ENCODE measurements at places on chromosomes 2 and 18.

- DNase-seq = no peak
Observed at GRCh38 chr18:56853961-56854360, 202.8 kb downstream of the WDR7 start.

GRCh38 chr2:120346026-120346666 is at the start of gene INHBB:
TSS of gene INHBB (plus strand) at chr2:120346136. CDS start at chr2:120346189, 53 bp downstream.
- DNase-seq = no peak

- DNase-seq = no peak
Observed at GRCh38 chr2:133326652-133327397, 241.4 kb downstream of the NCKAP5 start.

- peak; percentile 57 for DNase-seq
Observed at GRCh38 chr2:171044416-171044815, 115.4 kb downstream of the GORASP2 start.

GRCh38 chr18:32373995-32374394 is 96.7 kb downstream of the GAREM1 start:
- DNase-seq = no peak

GRCh38 chr2:20050104-20050645 is 1.3 kb downstream of the LAPTM4A start:
- peak; percentile 35 for DNase-seq

DNA sequence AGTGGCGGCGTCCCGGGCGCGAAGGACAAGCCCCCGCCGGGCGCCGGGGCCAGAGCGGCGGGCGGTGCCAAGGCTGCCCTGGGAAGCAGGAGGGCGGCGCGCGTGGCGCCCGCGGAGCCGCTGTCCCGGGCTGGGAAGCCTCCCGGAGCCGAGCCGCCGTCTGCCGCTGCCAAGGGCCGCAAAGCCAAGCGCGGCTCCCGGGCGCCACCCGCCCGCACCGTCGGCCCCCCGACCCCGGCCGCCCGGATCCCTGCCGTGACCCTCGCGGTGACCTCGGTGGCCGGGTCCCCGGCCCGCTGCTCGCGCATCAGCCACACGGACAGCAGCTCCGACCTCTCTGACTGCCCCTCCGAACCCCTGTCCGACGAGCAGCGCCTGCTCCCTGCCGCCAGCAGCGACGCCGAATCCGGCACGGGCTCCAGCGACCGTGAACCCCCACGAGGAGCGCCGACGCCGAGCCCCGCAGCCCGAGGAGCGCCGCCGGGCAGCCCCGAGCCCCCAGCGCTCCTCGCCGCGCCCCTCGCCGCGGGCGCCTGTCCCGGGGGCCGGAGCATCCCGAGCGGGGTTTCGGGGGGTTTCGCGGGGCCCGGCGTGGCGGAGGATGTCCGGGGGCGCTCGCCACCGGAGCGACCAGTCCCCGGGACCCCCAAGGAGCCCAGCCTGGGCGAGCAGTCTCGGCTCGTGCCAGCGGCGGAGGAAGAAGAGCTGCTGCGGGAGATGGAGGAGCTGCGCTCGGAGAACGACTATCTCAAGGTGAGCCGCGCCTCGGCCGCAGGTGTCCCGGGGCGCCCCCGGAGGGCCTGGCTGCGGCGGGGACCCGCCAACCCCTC is 820 bp downstream of the MTCL1 start:
- no peak for DNase-seq

DNA sequence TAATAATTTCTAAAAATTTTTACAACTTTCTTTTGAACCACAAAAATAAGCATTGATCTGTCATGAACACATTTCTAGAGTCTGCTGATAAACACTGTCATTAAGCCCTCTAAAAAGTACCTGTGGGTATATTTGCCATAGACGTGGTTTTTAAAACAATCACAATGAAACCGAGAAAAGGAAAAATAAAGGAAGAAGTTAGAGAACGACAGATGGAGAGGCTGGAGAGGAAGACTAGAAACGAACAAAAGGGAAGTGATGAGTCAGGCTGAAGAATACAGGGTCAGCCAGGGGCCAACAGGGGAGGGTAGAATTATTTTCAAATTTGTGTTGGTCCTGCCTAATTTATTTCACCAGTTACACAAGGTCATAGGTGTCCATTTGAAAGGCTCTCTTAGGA is 62.0 kb downstream of the MYL12B start:
- DNase-seq = no peak

DNA sequence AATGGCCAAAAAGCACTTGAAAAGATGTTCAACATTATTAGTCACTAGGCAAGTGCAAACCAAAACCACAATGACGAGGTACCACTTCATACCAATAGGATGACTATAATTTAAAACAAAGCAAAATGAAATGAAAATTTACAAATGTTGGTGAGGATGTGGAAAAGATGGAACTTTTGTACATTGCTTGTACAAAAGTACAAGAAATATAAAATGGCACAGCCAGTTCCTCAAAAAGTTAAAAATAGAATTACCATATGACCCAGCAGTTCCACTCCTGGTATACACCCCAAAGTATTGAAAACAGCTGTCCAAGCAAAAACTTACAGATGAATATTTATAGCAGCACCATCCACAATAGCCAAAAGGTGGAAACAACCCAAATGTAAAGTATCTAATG is 107.8 kb upstream of the XPO1 start:
- no peak for DNase-seq

- DNase-seq = no peak
Observed at GRCh38 chr2:37427241-37427640, 82.8 kb downstream of the QPCT start.

DNA sequence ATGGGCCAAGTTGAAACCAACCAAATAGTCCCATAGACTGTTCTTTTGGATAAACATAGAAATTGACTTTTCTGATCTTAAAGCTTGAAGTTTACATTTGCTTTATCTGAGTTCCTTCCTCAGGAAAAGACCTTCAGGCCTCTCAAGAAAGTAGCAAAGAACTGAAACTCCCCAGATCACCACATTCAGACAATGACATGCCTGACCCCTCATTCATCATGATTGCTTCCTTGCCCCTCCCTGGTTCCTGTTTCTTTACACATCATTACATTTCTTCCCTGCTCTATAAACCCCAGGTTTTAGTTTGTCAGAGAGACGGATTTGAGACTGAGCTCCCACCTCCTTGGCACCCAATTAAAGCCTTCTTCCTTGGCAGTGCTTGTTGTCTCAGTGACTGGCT is 83.6 kb upstream of the ST3GAL5 start:
- no peak for DNase-seq

GRCh38 chr2:49167131-49167530 is 12.8 kb upstream of the FSHR start:
- no peak for DNase-seq

DNA sequence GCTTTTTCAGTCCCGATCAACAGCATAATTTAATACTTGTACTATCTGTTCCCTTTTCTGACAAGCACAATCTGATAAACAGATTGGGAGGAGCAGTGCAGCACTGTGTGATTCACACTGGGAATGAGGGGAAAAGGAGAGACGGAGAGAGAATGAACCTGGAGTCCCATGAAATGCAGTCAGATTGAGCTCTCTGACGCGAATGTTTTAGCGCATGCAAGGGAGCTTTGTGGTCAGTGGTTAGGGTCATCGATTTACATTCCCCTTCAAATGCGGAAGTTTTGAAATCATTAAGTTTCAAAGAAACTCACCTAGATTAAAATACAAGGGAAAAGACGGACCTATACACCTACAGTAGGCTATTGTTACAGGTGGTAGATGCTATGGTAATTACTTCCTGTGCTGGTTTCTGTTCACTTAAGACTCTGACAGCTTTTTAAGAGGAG is 99.6 kb downstream of the KCTD1 start:
- DNase-seq = no peak

DNA sequence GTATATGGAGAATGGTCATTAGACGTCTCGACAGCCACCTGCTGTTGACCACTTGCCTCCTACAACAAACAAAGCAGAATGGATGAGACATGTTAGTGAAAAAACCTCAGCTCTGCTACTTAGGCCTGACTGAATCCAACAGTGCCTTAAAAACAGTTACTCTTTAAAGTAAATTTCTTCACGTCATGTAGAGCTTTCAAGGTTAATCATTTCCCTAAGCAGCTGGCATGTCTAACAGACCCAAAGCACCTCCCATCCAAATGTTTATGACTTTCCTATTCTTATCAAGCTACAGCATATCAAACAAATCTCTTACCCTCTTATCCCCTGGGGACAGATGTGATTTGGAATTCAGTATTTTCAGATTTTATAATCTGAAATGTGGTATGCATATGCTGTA is 75.6 kb upstream of the ITGB6 start:
- no peak for DNase-seq

GRCh38 chr18:56910237-56910636 is 236.7 kb upstream of the BOD1L2 start:
- peak; percentile 11 for DNase-seq

DNA sequence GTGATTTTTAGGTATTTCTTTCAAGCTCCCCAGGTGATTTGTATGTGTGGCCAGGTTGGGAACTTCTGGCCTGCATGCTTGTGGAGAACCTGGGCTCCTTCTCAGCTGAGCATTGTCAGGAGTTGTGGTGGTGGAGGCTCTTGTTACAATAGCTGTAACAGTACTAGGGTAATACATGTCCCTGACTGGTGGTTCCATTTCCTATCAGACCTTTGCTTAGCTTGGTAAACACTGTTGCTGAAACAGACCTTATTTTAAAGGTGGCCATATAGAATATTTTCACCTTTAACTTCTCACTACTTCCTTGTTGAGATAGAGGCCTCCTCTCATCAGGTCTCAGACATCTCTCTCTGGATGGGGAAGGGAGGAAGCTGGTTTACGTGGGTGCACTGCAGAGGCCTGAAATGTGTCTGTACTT is 79.2 kb downstream of the SETBP1 start:
- DNase-seq = peak; percentile 17

GRCh38 chr2:101985101-101985792 is 6.5 kb upstream of the IL1R2 start:
- no peak for DNase-seq

- no peak for DNase-seq
Observed at GRCh38 chr2:164840458-164840929, 1.1 kb downstream of the COBLL1 start.

DNA sequence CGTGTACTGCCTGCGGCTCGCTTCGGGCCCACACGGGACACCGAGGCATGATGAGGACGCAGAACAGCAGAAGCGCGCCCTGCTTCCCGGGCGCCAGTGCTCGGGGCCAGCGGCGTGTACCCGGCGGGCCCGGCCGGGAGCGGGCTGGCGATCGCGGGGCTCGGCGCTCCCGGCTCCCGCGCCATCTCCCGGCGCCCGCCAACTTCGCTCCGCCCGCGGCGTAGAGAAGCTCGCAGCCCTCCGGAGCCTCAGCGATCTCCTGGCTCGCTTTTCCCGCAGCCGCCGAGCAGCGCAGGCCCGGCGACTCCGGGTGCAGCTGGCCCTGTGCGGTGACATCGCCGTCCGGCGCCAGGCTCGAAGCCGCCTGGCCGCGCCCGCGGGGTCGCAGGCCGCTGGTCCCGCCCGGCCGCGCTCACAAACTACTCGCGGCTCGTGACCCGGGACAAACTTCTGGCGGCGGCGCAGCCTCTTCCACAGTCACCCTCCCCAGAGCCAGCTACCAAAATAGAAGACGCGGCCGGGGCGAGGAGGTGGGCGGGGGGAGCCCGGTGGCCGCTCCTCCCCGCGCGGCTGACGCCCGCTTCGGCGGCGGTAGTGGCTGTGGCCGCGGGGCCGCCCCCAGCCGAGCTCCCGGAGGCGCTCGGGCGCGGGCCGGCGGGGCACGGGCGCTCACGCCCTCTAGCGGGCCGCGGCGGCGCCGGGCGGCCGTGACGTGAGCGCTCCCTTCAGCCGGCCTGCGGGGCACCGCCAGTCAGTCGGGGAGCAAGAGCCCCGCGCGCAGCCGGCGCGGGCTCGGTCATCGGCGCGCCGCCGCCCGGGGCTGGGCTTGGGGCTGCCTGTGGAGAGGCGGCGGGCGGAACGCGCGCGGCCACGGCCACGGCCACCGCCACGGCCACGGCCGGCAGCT is at the start of gene PTPRM:
Gene PTPRM, plus strand, starts transcription at position 750 of the 907 bp plus-strand sequence. CDS start 503 bp downstream, outside the sequence.
- DNase-seq = peak; percentile 52

DNA sequence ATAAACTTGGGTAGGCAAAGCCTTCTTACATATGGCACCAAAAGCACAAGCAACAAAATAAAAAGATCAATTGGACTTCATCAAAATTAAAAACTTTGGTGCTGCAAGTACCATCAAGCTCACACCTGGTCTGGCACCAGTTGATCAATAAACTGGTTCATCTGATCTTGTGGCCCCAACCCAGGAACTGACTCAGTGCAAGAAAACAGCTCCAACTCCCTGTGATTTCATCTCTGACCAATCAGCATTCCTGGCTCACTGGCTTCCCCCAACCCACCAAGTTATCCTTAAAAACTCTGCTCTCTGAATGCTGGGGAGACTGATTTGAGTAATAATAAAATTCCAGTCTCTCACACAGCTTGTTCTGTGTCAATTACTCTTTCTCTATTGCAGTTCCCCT is 8.4 kb downstream of the EPG5 start:
- DNase-seq = no peak

GRCh38 chr2:43791035-43791765 is 17.4 kb downstream of the DYNC2LI1 start:
- DNase-seq = no peak

DNA sequence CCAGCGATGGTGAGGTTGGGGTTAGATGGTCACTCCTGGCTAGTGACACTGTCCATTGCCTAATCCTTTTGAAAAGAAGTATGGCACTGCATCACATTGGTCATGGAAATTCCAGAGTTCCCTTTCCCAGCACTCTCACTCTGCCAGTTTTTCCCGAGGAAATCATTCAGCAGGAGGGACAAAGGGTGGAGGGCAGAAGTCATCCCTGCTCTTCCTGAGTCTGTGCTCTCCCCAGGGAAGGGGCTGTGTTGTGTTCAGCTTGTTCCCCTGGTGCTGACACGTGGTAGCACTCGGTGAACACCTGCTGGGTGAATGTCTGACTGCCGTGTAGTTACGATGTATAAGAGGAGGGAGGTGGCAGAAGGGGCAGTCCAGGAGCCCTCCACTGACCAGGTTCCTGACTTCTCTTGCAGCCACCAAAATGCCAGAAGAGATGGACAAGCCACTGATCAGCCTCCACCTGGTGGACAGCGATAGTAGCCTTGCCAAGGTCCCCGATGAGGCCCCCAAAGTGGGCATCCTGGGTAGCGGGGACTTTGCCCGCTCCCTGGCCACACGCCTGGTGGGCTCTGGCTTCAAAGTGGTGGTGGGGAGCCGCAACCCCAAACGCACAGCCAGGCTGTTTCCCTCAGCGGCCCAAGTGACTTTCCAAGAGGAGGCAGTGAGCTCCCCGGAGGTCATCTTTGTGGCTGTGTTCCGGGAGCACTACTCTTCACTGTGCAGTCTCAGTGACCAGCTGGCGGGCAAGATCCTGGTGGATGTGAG is 21.6 kb downstream of the STEAP3 start:
- no peak for DNase-seq

DNA sequence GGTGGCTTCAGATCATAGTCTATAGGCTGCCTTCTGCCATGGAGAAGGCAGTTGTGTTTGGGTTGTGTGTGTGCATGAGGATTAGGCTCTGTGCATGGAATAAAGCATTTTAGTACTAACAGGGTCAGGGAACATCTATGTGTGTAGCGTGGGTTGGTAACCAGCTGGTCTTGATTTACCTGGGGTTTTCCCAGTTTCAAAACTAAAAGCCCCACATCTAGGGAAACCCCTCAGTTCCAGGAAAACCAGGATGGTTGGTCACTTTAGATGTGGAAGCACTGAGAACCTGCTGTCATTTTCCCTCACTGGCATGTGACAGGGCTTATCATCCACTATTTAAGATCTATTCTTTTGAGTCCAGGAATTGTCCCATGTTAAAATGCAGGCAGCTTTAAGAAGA is 116.3 kb downstream of the POLE4 start:
- DNase-seq = no peak

- peak; percentile 60 for DNase-seq
Observed at GRCh38 chr2:136310797-136311603, 193.1 kb upstream of the CXCR4 start.

- peak; percentile 48 for DNase-seq
Observed at GRCh38 chr2:179020156-179020750, 29.7 kb downstream of the CCDC141 start.

- no peak for DNase-seq
Observed at GRCh38 chr2:207135801-207136457, 29.8 kb downstream of the KLF7 start.
